Urothelium cell line (cell line): ENCODE measurements at places on chromosomes 4 and X.

DNA sequence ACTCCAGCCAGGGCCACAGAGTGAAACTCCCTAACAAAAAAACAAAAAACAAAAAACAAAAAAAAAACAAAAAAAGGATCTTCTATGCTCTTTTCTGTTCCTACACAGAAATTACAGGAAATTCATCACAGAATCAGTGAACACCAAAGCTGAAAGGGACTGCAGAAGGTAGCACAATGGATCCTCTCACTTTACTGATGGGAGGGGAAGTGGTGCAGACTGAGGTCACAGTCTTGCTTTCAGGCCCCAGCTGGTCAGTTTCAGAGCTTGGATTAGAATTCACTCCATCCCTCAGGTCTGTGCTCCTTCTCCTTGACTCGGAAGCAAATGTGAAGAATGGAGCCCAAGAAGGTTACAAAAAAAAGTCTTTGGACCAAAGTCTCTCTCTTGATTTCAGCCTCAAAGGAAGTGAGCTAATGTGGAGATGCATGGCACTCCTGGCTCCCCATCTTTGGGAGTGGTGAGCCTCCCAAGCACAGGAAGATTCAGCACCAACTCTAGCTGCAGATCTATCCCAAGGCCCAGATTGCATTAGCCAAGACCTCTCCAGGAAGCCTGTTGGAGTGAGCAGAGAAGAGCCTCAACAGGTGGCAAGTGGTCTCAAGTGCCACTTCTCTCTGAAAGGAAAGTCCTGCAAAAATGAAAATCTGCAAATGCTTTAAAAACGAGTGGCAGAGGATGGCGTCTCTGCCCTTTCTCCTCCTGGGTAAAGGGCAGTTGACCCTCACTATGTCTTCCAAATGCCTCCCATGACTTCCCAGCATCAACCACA lies 176.0 kb downstream of the MAML3 start:
- DNase-seq, result no peak

GRCh38 chr4:71775449-71775848 lies 8.4 kb downstream of the GC start:
- no peak for DNase-seq

- no peak for DNase-seq
Measured at GRCh38 chr4:108465886-108466500, 154.4 kb upstream of the RPL34 start.

DNA sequence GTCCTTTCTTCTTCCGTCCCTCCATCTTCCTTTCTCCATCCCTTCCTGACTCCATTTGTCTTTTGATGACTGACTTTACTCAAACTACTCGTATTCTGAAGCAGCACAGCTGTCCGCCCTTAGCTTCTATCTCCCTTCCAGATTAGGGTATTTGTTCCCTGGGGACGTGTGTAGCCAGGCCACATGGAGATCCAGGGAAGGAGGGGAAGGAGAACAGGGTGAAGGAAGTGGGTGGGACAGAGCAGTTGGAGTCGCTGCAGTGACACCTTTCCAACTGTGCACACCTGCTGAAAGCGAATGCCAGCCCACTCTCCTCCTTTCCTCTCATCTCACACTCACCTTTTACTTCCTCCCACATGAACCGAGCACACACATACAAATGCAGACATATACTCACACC lies 323.8 kb downstream of the DCTD start:
- DNase-seq, result no peak

DNA sequence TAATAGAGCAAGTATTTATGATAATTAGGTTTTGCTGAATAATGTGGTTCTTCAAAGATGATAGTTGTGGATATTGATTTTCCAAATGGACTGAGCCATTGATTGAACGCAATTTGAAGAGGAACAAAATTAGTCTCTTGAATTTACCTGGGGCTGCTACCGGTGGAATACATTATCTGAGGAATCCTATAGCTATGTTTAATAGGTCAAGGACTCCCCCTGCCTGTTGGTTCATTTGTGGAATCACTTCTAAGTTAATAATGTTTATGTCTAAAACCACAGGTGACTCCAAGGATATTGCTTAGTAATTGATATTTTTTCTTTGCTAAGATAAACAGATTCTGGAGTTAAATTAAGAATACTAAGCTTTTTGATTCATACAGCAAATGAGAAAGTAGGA lies 576.0 kb upstream of the PABPC4L start:
- DNase-seq, result no peak

DNA sequence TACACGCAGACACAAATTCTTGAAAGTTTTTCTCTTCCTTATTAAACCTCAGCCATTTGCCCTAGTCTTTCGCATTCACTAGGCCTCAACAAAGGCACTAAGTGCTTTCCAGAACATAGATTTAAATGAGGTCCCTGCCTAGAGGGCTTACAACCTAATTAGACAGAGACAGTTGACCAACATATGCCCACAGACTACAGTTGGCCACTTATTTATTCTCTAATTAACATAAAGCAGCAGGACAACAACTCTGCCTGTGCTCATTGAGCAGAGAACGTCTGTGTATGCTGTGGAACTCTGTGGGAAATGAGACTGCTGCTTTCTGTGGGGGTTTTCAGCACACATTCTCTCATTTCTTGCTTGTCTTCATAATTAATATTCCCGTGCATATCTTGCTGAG lies 303.0 kb upstream of the TACR3 start:
- no peak for DNase-seq

DNA sequence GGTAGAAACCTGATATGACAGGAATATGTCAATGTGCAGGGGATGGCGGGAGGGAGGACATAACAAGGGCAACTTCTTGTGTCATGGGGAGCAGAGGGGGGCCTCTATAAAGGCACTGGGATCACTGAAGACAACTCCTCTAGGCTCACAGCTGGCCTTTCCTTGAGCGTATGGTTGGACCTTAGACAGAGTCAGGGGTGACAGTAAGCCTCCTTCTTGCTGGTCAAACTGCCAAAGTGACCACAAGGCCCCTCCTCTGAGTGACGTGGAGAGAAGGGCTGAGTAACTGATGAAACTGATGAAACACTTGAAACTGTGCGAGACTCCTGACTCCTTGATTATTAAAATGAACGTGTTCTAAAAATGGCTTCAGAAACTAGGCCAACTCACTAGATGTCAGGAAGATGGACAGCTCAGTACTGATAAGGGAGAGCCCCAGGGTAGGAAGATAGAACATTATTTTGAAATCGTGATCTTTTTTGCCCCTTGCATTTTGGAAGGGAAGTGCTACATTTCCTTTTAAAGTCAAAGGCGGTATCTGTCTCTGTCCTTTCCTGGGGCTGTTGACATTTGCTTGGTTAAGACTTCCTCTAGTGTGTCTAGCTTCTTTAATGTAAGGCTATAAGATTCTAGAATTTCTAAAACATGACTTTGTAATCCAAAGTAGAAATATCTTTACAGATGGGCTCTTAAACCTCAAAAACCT lies 1.6 kb downstream of the RAB33A start:
- DNase-seq, result no peak

DNA sequence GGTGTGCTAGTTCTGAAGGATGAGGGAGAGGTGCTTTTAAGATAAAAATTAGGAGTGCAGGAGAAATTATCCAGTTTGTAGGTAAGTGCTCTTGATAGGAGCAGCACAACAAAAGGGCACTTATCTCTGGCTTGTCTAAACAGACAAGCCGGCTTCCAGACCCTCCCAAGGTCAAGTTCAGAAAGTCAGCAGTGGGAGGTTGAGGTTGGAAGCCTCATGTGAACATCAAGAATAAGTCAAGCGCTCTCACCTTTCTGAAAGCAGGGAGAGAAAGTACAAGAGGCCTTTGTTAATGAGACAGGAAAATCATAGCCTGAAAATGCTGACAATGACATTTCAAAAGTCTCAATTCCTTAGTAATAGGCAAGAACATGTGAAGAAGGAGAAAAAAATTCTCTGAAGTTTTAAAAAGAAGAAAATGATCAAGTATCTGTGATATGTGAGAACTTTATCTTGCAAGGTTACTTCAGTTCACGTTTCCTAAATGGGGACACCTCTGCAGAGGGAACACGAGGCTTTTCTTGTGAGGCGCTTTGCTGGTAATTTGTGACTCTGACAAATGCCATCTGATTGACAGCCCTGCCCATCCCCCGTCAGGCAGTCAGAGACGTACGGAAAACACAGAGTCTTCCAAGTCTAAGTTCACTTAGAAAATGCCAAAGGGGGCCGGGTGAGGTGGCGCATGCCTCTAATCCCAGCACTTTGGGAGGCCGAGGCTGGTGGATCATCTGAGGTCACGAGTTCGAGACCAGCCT lies 62.2 kb downstream of the TIGD2 start:
- no peak for DNase-seq

GRCh38 chr4:184171011-184171410 lies 46.7 kb downstream of the ENPP6 start:
- DNase-seq, result peak; percentile 72

GRCh38 chr4:177667687-177668086 lies 225.4 kb upstream of the AGA start:
- no peak for DNase-seq

GRCh38 chrX:11579636-11580600 lies 85.8 kb downstream of the ARHGAP6 start:
- no peak for DNase-seq

DNA sequence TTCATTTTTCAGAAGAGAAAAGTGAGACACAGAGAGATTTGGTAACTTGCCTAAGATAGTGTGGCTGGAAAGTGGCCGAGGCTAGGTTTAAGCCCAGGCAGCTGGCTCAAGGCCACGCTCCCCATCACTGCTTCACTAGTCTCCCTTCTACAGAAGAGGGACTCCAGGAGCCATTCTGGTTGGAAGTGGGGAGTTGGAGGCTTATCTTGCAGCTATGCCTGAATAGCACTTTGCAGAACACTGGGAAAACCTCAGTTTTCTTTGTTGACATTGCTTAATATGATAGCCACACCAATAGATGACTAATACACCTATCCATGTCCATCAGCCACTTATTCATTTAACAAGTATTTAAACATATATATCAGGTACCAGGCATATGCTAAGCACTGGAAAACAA lies 18.5 kb downstream of the LRRC66 start:
- no peak for DNase-seq

DNA sequence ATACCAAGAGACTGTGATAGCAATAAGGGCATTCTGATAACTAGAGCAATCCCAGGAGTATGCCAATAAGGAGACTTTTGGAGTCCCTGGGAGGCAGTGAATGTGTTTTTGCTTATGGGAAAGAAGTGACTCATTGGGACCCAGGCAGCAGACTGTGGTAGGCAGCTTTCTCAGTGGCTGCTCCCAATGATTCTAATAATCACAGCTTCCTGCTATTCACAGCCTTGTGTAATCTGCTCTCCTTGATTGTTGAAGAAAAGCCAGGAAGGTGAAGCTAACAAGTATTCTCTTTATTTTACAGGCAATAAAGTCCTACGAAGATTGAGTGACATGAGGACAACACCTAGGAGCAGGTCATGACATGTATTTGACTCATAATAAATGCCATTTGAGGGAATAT lies 70.3 kb upstream of the DDX60 start:
- no peak for DNase-seq

DNA sequence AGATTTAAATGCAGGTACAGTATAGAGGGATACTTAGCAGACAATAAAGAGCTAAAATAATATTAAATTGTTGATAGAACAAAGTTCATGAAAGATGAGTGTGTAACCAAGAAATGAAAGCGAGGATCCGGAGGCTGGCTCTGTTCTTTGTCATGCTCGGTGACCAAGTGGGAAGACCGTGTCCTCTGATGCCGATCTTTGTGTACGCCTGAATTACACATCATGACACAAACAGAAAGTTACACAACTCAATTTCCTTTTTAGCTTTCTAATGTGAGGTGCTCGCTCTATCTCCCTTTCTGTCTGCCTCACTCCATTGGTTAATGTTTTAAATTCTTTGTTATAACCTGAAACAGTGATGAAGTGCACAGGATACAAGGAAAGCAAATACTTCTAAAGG lies 114.8 kb upstream of the NEIL3 start:
- no peak for DNase-seq

- no peak for DNase-seq
Measured at GRCh38 chrX:40628506-40628905, 5.3 kb downstream of the MPC1L start.

- DNase-seq, result no peak
Measured at GRCh38 chr4:169017971-169018370, 7.9 kb upstream of the CBR4 start.

- DNase-seq, result no peak
Measured at GRCh38 chr4:123559955-123560871, 163.6 kb downstream of the SPRY1 start.

DNA sequence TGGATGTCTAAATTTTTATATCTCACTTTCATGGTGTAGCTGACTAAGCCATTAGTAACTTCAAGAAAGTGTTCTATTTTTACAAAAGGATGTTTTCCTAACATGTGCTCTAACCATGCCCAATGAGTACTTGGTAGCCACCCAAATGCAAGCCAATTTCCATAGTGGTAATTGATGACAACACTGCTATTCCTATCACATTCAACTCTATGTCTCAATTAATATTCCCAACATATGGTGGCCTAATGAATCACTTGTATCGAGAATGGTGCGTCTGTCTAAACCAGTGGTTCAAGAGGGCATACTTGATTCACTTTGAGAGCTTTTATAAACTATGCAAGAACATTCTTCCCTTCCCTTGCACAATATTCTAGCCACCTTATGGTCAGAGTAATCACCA lies 112.9 kb upstream of the GPRIN3 start:
- DNase-seq, result no peak

GRCh38 chr4:143599827-143600226 lies 86.3 kb downstream of the SMARCA5 start:
- DNase-seq, result no peak

DNA sequence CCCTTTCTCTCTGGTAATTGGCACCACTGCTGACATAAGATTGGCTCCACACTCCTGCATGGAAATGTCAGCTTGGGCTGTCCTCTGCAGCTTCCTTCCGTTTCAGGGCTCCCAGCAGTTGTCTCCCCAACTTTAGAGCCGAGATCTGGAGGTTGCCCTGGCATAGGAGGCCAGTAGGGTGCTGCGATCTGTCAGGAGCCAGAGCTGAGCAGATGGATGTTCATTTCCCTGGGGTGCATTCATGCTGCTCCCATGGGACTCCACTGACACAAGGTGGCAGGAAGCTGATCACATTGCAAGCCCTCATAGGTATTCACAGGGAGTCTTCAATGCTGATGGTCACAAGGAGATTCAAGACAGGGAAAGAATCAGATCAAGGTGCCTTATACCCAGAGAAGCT lies 116.6 kb upstream of the RAI2 start:
- DNase-seq, result no peak

DNA sequence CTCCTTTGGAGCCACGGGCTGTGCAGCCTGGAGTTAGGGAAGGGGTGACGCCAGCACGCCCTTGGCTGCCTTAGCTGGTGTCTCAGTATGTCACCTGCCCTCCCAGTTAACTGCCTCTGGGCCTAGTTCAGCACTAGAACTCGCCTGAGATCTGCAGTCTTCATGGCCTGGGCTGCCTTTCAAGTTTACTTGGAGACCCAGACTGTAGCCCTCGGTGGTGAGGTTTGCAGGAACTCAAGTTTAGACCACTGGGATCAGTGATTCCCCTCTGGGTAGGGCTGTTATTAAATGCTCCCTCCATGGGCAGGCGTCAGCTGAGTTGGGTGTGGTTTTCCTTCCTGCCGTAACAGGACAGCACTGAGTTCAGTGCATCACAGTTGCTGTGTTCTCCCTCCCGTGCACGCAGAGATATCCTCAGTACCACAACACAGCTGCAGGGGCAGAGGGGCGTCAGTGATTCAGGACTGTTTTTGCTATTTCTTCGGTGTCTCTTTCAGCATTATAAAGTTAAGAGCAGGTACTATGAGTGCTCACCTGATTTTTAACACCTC lies 30.5 kb downstream of the PLAC8 start:
- no peak for DNase-seq

- DNase-seq, result no peak
Measured at GRCh38 chrX:113962343-113962742, 621.5 kb upstream of the HTR2C start.
